ENCODE measurements at places on chromosomes 5 and 9.

DNA sequence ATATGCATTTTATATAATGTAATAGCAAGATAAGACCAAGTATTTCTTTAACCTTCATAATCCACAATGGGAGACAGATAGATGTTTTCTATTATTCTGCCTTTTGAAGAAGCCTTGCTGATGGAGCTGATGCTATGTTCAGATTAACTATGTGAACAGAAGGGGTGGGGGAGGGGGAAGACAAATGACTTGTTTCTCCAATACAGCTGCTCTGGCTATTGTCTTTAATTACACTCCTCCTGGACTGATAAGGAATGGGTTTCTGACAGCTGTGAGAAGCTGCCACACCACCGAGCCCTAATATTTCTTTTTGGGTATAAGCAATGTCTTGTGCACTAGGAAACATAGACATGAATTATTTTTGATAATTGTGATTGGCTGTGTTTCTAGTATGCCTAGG lies 62.0 kb downstream of the CAVIN4 start:
- DNase-seq = peak; percentile 34

- DNase-seq = no peak
Measured at GRCh38 chr9:82081496-82081895, 92.9 kb downstream of the SPATA31D1 start.

DNA sequence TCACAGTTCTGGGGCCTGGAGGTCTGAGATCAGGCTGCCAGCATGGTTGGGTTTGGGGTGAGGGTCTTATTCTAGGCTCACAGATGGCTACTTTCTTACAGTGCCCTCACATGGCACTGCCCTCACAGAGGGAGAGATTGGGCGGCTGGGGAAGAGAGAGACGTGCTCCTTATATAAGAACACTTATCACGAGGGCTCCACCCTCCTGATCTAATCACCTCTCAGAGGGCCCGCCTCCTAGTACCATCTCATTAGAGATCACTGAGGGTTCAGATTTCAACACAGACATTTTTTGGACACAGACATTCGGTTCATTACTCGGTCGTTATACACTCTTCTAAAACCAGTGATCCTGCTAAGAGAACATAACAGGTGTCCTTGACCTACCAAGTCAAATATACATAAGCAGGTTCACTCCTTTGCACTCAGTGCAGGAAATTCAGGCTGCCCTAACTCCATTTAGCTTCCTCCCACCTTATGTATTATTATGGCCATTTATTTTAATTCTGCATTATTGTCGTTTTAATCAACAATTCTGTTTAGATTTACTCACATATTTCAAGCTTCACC lies 121.7 kb downstream of the ICE1 start:
- no peak for DNase-seq

- peak; percentile 45 for DNase-seq
Measured at GRCh38 chr9:37209431-37210386, 89.3 kb downstream of the ZCCHC7 start.

DNA sequence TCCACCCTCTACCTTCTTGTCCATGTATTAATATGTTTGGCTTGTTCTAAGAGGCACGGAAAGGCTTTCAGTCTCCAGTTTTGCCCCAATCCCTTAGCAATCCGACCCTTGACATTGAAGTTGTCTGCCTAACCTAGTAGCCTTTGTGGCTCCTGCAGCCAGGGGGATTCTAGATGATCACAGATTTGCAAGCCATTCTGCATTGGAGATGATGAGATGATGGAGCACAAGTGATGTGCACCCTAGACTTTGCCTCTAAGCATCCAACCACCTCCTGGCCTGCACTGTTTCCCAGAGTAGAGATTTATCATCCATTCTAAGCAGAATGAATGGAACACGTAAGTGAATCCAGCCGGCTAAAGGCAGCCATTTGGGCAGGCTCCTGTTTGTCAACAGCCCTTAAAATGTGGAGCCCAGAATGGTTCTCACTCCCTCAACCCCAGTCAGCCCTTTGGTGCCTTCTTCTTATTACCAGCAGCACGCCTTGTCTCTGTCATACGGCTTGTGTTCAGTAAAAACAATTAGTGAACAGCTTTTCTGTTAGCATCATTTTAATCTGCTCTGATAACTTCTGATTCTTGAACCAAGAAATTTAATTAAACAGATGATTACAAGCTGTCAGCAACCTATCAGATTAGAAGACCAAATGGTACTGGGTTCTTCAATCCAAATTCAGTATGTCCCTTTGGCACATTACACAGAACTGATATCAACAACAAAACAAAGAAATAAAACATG lies 5.7 kb upstream of the TRAF1 start:
- DNase-seq = peak; percentile 54

DNA sequence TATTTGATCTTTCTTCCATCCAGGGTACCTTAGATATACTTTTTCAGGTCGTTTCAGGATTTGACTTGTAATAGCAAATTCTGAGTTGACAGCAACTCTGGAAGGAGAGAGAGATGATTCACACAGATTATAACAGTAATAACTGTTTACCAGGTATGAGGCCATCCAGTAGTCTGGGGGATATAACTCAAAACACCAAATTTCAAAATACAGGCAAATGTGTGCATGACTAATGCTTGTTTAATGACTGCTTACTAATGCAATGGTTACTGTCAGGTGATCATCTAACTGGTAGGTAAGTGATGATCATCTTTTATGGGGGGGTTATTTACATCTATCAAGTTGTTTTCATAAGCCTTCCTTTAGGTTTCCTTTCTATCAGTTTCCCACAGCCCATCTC lies 412.3 kb downstream of the MAT2B start:
- no peak for DNase-seq

GRCh38 chr5:138078006-138078643 lies 5.7 kb upstream of the WNT8A start:
- no peak for DNase-seq
